ENCODE measurements at places on chromosomes 4 and X.

GRCh38 chr4:112979881-112980421 is 69.5 kb upstream of the ANK2 start:
- no peak for DNase-seq

- no peak for DNase-seq
These were observed 122.7 kb downstream of the SPOCK3 start for GRCh38 chr4:167111622-167112021.

DNA sequence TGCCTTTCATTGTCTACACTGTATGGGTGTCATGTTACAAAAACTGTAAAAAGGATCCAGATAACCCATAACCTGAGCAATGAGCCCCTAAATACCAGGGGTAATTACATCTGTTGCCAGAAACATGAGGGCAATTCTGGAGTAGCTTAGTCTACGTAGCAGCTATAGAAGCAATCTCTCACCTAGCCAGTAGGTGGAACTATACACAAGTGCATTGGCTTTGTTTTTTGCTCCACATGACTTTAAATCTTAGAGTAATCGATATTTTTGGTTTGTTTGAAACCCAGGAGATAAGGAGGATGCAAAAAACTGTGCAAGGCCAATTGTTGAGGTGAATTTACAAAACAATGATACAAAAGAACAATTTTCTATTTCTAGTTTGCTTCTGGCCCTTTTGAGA is 57.5 kb downstream of the GPR82 start:
- DNase-seq = peak; percentile 46

DNA sequence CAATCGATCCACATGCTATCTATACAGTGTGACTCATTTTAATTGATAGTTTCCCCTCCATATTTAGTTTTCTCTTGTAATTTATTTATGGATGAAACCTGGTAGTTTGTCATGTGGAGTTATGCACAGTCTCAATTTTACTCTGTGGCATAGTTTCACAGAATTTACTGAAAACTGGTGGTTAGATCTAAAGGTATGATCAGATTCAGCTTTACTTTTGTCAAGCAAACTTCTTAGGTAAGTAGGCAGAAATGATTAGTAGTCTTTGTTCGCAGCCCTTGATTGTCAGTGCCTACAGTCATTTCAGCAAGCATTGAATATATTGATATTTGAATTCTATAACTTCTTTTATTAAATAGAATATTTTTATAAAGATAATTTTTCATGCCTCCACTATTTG is 2.5 kb downstream of the ADD1 start:
- DNase-seq = no peak

DNA sequence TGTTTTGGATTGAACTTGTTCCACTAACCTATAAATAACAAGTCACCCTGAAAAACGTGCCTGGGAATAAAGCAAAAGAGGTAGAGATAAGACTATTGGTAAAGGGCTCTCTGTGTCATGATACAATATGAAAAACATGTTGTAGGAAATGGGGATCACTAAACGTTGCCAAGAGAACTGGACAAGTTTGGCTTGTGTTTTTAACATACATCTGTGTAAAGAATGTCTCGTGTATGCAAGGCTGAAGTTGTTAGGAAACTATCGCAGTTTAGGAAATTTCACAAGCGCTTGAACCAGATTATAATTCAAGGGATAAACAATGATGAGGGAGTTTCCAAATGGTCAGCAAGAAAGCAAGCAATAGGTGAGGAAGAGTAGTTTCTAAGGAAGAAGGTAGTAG is 655.8 kb downstream of the PCDH7 start:
- DNase-seq = no peak

DNA sequence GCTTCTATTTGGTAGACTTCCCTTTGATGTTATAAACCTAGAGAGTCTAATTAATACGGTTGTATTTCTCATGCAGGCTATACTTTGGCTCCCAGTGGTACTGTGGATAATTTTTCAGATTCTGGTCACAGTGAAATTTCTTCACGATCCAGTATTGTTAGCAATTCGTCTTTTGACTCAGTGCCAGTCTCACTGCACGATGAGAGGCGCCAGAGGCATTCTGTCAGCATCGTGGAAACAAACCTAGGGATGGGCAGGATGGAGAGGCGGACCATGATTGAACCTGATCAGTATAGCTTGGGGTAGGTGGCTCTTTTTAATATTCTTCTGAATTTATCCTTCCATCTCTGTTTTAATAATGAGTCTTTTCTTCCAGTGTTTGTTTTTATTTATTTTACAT is 249.7 kb downstream of the RAPGEF2 start:
- DNase-seq = no peak

DNA sequence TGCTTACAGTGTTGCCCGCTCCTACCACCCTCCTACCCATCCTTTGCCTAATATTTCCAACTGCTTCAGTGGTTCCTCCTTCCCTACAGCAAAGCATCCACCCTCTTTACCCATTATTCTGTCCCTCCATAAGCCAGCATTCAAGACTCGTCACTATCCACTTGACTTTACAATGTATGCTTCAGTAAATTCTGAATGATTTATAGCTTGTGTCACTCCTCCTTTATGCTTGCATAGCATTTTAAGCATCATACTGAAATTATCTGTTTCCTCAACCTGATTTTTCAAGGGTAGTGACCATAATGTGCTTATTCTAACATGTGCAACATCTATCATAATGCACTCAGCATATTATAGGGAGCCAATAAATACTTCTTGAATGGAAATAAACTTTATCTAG is 365.5 kb downstream of the RAB28 start:
- DNase-seq = no peak

- DNase-seq = no peak
These were observed 2.1 kb upstream of the CCNG2 start for GRCh38 chr4:77154761-77155499.

DNA sequence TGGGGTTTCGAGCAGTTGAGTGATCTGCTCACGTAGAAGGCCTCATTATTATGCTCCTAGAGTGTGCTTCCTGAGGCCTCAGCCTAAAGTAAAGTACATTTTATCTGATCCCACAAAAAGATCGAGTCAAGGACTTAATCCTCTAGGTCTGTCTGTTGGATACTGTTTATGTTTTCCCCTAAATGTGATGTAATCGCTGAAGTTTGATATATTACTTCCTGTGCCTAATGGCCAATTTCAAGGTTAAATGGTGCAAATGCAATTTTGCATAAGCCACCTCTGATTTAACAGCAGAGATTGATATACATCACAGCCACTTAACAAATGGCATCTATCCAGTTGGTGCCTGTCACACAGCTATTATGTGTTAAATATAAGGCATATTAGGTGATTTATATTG is 19.4 kb upstream of the SERTM2 start:
- no peak for DNase-seq

DNA sequence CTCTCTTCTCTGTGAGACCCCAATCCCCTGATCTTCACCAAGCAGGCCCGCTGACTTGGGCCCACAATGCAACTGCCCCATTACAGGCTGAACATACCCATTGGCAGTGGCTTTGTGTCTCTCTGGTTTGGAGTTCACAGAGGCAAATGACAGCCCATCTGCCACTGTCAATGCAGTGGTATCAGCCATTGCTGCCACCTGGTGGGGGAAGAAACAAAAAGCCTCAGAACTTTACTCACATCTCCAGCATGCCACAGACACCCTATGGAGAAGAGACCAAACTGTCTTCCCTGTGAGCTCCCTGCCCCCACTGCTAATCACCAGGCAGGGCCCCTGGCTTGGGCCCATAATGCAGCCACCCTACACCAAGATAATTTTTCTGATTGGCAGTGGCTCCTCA is 729.3 kb upstream of the ACTRT1 start:
- no peak for DNase-seq

- DNase-seq = no peak
These were observed 51.6 kb upstream of the HDAC8 start for GRCh38 chrX:72624194-72624593.

DNA sequence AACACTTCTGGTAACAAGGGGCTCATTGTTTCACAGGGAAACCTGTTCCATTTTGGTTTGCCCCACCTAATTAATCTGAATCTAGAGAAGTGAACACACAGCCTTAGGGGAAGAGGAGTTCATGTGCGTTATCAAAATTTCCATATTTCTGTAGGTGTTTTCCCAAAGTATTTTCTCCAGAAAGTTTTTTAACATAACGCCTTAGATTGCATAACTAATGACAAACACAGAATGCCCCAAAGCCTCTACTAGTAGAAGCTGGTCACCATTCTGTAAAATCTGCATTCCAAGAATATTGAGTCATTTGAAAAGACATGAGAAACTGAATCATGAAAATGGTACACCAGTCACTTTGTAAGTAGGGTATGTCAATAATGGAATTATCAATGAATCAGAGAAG is 41.1 kb downstream of the IL13RA2 start:
- DNase-seq = no peak

DNA sequence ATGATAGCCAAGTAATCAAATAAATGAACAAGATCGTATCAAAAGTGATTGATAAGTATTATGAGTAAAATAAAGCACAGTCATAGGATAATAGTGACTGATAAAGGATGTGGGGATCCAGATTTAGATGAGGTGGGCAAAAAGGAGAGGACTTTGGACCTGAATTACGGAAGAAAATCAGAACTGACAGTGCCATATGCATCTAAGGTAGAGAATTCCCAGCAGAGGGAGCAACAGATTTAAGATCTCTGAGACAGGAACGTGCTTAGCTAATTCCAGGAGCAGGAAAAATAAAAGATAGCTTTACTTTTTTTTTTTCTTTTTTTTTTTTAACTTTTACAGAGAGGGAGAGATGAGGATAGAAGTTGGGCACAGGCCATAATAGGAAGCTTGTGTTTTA is 189.9 kb downstream of the NWD2 start:
- no peak for DNase-seq

DNA sequence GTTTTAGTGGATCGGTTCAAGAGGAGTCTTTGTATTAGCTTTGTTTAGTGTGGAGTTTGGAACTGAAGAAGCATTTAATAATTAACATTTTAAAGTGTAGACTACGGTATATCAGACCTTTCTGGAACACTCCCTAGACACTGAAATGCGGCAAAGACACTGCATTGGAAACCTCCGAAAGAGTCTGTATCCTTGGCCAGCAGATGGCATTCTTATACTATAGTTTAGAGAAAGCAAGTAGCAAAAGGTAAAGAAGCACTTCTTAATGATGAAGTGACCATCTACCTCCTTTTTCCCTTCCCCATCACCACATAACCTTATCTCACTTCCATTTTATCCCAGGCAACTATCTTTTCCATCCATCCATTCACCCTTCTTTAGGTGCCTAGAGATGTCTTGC is 7.6 kb downstream of the FABP2 start:
- peak; percentile 65 for DNase-seq

GRCh38 chr4:124757126-124757525 is 44.6 kb upstream of the ANKRD50 start:
- DNase-seq = peak; percentile 13

DNA sequence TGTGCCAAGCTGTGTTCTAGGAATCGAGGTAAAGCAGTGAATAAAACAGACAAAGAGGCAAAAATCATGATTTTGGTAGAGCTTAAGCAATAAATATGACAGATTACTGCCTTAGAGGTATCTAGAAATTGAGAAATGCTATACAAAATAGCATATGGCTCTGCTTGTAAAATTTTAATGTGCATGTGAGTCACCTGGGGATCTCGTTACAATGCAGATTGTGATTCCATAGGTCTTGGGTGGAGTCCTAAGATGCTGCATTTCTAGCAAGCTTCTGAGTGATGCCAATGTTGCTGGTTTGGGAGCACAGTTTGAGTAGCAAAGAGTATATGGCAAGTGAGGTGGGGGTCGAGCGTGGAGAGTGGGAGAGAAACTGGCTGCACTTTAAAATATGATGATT is 697.3 kb upstream of the MAGEB2 start:
- no peak for DNase-seq

DNA sequence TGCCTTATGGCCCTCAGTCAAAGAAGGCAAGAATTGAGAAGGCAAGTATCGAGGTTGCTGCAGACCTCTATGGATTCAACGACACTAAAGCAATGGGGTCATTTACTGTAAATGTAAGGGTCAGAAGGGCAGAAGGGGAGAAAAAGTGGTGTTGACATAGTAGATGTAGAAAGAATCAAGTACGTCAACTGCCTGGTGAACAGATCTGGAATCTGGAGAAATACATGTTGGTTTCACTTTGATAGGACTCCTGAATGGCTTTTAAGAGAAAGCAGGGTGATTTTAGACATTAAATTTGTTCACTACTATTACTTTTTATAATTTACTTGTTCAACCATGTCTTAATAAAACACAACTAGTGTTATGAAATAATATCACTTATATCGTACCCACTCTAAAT is 81.3 kb upstream of the FSTL5 start:
- no peak for DNase-seq

GRCh38 chrX:100350704-100351489 is 59.2 kb downstream of the PCDH19 start:
- DNase-seq = no peak

DNA sequence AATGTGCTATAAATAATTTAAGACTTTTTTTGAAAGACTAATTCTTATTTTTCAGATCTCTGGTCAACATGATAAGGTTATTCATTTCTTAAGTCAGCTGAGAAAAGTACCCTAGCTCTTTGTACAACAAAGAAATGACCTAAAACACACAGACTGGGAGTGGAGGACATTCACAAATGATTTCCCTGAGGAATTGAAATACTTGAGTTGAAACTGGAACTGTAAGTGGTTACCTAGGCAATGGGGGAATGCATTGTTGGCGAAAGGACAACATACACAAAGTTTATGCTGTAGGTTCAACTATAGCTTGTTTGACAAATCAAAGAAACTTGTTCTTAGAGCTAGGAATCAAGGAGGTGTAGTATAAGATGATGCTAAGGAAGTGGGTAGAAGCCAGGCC is 915.5 kb downstream of the FAT4 start:
- DNase-seq = no peak

DNA sequence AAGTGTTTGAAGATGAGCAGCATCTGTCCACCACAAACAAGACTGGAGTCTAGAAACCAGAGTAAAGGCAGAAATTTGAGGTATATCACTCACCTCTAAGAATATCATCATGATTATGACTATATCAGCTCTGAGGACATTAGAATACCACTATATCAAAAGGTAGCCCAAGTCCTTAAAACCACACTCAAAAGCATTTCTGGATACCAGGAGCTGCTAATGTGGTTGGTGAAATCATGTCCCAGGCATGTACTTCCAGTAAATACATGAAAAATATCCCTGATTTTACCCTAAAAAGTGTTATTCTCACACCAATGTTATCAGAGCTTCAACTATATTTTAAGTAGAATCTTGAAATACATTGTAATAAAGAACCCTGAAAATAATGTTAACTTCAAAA is 136.3 kb upstream of the SMAD1 start:
- peak; percentile 51 for DNase-seq

Measured in astrocyte of the spinal cord (primary cell).